Cortex of kidney (tissue), 1 donor: ENCODE measurements at places on chromosomes 3 and 15.

DNA sequence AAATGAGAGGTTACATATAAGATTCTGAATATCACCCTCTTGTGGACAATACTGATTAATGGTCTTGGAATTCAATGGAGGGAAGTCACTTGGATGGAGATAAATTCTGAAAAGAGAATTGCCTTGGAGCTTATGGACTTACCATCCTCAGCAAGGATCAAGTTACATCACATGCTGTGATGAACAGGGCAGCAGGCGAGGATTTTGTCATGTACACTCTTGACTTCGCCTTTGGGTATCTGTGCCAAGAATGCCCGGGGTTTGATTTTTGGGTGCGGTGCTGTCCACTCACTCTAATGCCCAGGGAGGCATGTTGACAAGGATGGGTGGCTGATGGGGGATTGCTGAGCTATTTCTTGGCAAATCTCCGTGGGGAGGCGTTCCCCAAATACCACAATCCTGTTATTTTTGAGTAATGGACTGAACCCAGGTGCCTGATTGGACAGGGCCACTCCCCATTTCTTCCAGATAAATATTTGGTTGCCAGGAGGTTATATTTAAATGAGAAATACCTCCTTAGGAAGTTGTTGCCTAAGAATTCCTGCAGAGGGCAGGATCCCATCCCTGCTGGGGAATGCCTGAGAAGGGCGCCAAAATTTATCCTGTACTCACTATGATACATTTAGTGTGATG lies 96.3 kb downstream of the TPRG1 start:
- no peak for DNase-seq

DNA sequence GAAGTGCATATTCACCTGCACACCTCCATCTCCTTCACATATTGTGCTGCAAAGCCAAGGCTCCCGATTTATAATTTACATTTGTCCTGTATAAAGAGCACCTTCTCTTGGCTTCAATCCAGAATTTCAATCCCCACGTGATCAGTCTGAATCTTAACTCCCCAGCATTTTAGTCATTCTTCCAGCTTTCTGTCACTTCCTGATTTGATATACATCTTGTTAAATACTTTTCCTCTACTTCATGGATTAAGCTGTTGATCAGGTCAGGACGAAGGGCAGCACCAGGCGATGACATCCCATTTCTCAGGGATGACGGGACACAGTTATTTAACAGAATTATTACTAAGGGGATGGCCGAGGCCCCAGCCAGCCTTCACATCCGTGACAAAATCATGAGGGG lies 212.5 kb downstream of the EPHB1 start:
- no peak for DNase-seq

- DNase-seq: no peak
These were observed 720 bp upstream of the TNIK start for GRCh38 chr3:171460725-171461524.

DNA sequence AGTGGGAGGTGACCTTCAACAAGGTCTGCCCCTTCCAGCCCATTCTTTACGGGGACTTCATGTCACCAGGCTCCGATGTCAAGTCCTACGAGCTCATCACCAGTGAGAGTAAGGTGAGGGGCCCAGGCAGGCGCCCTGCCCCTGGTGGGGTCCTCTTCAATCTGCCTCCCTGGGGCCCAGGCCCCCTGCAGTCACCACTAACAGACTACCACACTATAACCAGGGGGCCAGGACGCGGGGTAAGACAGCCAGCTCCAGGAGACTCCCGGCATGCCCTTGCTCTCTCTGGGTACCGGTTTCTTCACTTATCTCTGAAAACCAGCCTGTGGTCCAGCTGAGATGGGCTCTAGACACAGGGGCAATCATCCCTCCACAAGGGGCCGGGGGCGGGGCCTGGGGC lies 63.9 kb downstream of the DNAH1 start:
- no peak for DNase-seq

GRCh38 chr3:30221619-30222018 lies 384.8 kb upstream of the TGFBR2 start:
- DNase-seq: no peak

GRCh38 chr15:69535101-69535638 lies 82.6 kb downstream of the RPLP1 start:
- no peak for DNase-seq

GRCh38 chr15:80266113-80266512 lies 14.1 kb upstream of the CTXND1 start:
- no peak for DNase-seq

DNA sequence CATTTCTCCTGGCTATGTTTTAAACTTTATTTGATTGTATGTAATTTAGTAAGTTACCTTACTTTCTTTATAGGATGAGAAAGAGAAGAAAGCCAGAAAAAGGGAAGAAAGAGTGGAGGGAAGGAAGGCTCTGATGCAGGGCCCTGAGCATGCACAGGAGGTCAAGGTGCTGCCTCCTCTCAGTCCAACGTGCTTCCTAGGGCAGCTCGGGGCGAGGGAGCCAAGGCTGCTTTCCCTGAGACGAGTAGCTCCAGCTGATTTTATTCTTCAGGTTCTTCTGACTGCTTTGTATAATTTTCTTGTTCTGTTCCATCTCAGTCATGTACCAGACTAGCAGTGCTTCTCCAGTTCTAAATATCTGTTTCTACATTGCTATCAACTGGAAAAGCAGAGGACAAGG lies 3.4 kb downstream of the CORO2B start:
- no peak for DNase-seq

DNA sequence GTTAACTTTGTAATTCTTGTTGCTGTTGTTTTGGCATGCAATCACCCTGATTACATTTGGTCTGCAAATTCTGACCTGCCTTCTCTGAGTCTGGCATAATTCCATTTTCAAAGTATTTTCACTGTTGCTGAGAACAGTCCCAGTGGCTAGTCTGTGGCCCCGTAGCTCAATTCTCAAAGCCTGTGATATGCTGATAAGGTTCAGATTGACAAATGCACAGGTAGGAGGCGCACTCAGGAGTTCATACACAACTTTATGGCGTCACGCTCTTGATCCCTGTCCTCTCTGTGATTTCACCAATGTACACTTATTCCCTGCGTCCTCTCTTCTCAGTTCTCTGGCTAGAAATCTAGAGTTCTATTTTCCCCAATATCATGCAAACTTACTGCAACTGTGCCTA lies 376.6 kb upstream of the SLCO3A1 start:
- no peak for DNase-seq

DNA sequence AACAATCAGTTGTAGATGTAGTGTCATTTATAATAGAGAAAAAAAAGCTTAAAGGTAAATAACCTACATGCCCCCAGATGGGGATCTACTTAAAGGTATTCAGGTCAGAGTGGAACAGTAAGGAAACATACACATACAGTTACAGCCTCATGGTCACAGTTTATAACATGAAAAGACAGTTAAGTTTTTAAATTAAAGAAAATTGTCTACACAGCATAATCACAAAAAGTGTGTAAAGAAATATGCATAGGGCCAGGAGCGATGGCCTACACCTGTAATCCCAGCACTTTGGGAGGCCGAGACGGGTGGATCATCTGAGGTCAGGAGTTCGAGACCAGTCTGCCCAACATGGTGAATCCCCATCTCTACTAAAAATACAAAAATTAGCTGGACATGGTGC lies 6.8 kb downstream of the RHOV start:
- DNase-seq: no peak

DNA sequence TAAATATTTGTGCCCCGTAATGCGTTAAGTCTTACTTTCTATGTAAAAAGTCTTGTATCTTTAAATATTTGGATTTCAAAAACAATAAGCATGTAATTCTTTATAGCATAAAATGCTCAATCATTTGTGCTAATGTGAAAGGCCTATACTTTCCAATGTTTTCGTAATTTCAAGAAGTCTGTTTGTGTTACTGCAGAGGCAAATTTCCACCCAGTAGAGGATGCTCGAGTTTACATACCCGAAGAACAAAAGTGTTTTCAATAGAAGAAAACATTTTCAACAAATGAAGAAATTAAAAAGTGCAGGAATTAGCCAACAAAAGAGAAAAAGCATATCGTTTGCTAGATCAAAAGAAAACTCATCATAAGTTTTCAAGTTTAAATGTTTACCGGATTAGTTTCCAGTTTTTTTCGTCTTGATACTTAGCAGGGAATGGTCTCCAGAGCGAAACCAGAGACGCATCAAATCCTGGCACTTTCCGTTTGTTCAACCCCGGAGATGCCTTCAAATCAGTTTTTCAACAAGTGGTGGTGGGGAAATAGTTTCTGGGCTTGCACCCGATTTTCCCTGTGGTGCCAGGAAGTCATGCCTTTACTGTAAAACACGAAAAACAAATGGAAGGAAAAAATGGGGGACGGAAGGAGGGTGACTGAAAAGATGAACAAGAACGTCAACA lies 1.0 kb downstream of the CGGBP1 start:
- DNase-seq: no peak

DNA sequence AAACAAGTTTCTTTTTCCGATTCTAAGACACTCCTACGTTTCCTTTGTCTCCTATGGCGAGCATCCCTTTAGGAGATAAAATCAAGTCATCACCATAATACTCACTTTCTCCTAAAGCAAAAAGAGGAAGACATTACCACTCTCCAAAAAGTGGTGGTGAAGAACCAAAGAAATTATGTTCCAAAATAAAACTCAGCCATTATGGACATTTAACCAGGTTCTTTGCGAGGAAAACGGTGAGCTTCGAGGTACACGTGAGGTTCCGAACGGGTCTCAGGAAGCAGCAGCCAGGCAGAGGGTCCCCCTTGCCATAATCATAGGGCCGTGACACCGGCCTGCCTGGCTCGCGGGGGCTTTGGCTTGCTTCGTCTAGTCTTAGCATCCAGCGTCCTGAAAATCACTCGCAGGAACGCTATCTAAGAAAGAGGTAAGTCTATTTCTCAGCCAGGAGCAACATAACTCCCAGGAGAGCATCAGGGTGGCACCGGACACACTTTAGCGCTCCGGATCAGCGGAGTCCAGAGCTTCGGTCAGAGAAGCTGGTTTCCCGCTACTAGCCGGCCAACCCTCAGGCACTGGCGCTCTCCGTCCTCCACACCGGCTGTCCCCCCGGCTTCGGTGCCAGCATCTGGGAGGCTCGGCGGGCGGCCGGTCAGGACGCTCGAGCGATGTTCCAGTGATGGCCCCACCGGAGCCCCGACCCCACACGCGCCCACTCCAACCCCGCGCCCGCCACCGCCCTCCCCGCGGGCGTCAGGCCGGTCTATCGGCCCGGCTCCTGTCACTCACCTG lies 581 bp downstream of the IP6K1 start:
- no peak for DNase-seq

GRCh38 chr3:124053871-124054270 lies 61.9 kb upstream of the ROPN1 start:
- DNase-seq: no peak

DNA sequence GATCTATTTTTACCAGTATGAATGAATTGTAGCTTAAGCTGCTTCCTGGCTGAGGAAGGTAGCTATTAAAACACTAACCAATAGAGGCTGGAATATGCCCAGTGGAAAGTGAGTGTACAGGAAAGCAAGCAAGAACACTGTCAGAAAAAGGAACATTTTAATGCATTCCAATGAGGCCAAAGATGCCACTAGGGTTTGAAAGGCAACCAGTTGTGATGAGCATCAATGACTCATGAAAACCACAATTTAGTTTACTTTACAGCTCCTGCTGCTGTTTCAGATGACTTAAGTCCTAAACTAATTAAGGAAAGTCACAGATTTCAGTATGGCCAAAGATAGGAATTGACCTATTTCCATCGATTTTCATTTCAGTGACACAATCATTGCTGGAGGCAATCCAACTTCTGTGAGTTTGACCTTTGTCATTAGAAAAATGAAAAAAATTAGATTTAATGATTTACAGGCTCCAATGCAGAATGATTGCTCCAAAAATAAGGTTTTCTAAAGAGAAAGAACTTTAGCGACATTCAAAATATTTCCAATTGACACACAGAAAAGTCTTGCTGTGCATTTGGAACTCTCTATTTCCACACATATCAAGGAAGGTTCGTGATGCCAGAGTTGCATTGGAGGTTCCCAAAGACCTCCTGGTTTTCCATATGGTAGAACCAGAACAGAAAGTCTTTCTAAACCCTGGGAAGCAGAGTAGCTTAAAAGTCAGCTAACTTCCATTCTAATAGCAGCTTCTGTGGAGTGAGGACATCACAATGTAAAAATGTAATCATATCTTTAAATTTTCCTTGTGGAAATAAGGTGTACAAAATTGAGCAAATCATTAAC lies 103.0 kb downstream of the SUCNR1 start:
- DNase-seq: no peak

DNA sequence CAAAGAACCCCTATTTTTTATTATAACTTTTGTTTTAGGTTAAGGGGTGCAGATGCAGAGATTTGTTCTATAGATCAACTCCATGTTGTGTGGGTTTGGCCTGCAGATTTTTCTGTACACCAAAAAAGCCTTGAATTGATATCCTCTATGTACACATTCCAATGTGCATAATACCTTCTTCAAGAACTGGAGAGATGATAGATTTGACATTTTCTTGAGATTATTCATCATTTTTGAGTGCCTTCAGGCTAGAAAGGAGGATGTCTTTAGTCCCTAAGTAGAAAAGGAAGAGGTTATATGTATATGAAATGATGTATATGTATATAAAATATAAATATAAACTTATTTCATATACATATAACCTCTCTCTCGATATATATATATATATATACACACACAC lies 1190.0 kb upstream of the ALCAM start:
- no peak for DNase-seq

- DNase-seq: no peak
These were observed 99.0 kb downstream of the TMEM266 start for GRCh38 chr15:76158815-76159214.

DNA sequence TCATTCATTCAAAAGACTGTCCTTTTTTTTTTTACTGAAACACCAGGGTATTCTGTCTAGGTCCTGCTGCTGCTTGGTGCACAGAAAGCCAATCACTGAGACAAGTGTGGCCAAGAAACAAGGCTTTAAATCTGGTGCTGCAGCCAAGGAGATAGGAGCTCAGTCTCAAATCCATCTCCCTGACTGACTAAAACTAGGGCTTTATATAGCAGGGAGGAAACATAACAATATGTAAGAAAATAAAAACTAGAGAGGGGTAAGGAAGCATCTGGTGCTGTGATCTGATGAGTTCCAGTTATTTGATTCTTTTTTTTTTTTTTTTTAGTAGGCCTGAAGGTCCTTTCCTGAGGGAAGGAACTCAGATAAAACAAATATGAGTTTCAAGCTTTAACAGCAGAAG lies 139.8 kb downstream of the ATG7 start:
- no peak for DNase-seq

DNA sequence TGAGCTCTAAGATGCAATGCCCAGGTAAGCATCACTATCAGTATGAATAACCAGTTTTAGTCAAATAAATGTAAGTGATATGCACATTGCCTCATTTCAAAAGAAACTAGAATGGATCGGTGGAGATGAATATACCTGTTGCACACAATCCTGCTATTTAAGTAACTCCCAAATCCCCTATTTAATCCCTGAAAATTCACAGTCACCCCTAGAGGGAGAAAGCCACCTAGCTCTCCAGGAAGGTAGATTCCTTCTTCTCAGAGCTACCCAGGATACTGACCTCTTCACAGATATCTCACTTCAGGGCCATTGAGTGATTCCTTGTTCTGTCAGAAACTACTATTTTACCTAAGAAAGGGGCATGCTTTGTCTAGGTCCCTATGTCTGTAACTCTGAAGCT lies 11.7 kb downstream of the LSAMP start:
- no peak for DNase-seq

- DNase-seq: no peak
These were observed at the start of gene HACD3 for GRCh38 chr15:65530318-65531111. Gene HACD3, plus strand, starts transcription at chr15:65530463. Its CDS starts 169 bp downstream, at chr15:65530632.
